ENCODE measurements at places on chromosomes 12 and 14.

DNA sequence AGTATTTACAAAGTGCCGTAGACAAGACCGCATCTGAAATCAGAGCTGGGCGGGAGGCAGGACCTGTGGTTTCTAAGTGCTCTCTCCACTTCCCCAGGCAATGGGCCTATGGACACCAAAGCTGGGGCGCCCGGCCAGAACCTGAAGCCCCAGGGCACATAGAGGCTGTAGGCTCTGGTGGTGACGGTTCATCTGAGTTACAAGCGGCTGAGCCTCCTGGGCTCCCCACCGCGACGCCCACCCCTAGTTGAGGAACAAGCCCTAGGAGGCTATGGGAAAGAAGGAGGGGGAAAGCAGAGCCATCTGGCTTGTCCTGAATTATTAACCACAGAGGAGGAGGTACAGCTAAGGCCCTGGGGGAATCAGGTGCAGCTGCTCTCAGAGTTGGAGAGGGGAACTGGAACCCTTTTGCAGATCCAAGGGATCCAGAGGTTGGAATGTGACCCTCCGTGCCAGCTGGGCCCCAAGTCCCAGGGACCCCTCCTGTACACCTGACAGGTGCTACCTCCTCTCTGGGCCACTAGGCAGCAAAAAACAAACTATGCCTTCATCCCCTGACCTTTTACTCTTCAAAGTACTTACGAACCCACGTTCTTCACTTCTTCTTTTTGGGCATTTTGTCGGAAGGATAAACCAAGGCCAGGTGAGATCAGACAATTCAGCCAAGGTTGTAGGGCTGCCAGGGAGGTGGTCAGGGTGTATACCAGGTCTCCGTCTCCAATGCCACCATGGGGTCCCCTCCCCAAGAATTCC, 77.2 kb downstream of the ARL6IP4 start:
- DNase-seq: no peak

DNA sequence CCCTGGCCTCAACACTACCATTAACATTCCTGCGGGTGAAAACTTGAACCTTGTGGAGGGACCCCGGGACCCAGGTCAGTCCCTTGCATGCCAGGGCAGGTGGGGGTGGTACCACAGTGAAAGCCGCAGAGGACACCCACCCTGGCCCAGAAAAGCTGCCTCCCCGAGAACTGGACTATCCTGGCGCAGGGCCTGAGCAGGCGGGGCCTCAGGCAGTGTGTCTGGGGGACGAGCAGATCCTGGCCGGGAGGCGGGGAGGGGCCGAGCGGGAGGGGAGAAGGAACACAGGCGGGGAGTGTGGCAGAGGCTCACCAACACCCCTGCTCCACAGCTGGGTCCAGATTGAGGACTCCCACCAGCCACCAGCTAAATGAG, 10.0 kb downstream of the AHNAK2 start:
- DNase-seq: no peak

DNA sequence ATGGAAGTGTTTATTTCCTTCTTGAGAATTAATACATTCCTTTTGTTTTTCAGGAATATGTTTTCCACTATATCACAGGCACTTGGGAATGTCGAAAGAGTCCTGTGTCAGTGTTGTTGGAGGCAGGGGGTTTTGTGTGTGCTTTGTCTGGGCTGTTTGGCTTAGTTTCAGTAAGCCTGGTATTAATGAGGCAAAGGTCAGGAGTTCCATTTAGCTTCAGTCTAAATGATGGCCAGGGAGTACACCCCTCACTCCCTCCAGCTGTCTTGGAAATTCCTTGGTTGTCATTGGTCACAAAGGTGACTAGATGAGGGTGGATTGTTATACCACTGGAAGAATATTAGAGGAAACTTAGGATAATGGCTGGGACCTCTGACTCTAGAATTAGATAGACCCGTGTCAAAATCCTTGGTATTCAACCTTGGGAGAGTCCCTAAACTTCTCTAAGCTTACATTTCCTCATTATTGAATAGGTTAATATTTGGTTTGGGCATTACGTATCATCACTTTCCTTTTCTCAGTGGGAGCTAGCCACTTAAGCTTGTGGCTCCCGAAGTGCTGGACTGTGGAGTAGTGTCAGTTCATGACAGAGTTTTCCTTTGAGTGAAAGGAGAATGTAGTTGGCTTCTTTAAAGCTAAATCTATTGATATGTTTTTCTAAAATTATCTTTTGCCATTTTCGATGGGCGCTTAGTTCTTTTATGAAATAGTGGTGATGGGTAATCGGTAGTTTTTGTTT, 5.2 kb downstream of the FRS2 start:
- DNase-seq: no peak

DNA sequence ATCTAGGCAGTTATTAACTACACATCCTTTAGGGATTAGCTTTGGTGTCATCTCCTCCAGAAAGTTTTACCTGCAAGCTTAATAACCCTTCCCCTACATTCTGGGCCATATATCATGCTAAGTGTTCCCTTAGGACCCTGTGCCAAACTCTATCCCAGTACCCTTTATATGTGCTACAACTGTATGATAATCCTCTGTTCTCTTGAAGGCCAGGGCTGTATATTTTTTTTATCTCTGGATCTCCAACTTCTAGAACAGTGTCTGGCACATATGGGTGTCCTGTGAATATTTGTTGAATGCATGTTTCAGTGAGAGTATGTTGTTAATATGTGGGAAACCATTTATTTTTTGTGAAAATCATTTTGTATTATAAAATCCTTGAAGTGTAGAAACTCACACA, 106.7 kb downstream of the PPM1A start:
- no peak for DNase-seq

DNA sequence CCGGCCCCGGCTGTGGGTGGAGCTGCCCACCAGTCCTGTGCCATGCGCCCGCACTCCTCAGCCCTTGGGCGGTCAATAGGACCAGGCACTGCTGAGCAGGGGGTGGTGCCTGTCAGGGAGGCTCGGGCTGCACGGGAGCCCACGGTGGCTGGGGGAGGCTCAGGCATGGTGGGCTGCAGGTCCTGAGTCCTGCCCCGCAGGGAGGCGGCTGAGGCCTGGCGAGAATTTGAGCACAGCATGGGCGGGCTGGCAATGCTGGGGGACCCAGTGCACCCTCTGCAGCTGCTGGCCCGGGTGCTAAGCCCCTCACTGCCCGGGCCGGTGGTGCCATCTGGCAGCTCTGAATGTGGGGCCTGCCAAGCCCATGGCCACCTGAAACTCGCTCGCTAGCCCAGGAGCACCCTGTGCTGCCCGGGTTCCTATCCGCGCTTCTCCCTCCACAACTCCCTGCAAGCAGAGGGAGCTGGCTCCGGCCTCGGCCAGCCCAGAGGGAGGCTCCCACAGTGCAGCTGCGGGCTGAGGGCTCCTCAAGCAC, 1371.1 kb downstream of the FSCB start:
- DNase-seq: no peak

GRCh38 chr14:70006699-70007098, 127.5 kb downstream of the SMOC1 start:
- no peak for DNase-seq

DNA sequence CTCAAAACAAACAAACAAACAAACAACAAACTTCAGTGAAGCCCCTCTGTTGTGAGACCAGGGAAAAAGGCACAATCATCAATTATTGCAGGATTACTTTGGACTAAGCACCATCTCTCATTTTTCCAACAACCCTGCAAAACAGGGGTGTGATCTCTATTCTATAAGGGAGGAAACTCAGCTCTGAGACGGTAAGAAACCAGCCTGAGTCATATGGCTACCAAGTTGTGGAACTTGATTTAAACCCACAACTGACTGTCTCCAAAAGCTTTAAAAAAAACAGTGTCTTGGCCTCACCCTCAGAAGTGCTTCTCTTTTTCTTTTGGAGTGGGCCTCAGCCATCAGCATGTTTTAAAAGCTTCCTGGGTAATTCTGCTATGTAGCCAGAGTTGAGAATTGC, 49.8 kb downstream of the RIN3 start:
- no peak for DNase-seq

- no peak for DNase-seq
Measured at GRCh38 chr12:54932691-54933090, 51.9 kb downstream of the TESPA1 start.

- no peak for DNase-seq
Measured at GRCh38 chr14:100106250-100107112, 41.3 kb downstream of the EVL start.
